ENCODE measurements at places on chromosomes 11 and 22.

DNA sequence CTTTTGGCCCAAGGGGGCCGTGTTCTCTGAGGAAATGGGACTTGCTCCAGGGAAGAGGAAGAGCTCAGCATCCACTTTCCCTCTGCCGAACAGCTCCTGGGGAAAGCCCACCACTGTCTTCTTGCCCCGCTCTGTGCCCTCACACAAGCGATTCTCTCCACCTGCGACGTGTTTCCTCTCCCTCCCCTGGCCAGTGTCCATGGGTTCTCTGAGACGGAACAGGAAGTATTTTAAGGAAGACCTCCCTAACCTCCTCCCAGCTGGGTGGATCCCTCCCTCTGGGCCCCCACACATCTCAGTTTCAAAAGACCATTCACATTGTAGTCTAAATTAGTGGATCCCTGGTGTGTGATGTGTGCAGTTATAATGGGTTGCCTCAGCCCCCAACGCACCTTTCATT, 1.6 kb downstream of the TP53AIP1 start:
- DNase-seq = no peak

DNA sequence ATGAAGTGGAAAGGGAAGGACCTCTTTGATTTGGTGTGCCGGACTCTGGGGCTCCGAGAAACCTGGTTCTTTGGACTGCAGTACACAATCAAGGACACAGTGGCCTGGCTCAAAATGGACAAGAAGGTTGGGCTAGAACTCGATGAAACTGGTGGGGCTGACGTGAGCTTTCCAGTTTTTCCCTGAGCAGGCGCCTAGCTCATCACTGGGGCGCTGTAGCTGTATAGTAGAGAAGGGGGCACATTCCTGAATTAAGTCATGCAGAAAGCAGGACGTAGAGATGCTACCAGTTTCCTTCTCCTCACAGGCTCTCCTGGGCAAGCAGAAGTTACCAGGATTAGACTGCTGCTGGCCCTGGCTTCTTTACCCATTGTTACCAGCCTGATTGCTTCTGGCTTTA, 33.3 kb downstream of the NF2 start:
- no peak for DNase-seq

DNA sequence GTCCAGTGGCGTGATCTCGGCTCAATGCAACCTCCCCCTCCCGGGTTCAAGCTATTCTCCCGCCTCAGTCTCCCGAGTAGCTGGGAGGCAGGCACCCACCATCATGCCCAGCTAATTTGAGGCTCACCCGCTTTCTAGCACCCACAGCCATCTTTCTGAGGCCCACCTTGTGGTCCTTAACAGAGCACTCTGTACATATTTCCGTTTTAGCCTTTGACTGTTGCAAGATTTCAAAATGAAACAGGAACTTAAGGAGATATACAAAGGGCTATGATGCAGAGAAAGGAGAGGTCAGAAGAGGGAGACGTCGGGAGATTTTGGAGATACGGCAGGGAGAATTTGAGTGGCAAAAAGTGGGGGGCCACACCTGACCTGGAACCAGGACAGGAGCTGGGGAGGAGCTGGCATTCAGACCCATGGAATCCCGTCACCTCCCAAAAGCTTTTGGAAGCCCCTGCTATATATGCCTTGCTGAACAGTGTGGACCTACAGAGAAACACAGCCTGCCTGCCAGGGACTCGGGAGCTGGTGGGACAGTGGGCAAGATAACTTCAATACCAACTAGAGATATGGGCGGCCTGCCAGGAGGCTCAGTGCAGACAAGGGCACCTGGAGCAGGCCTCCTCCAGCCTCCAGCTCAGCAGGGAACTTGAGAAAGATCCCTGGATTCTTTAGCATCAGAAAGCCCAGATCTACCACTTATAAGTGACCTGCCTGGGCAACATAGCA, 8.0 kb upstream of the CLCF1 start:
- no peak for DNase-seq

DNA sequence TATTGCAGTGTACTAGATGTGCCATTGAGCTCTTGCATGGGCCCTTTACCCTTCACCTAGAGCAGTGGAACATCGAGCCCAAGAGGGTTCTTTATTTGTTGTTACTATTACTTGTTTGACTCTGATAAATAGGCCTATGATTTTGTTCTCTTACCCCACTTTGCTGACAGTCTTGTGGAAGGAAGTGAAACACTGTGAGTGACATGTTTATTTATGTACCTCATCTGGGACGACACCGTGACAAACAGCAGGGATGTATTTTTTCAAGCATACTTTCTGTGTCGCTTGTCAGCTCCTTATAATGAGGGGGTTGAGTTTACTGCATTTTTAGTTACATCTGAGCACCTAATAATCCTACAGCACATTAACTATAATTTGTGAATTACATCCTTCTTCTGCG, 1010.3 kb upstream of the TENM4 start:
- no peak for DNase-seq

- no peak for DNase-seq
Measured at GRCh38 chr11:75055511-75055910, 41.2 kb downstream of the OR2AT4 start.

GRCh38 chr22:42601879-42602465, 12.7 kb downstream of the POLDIP3 start:
- DNase-seq = no peak

DNA sequence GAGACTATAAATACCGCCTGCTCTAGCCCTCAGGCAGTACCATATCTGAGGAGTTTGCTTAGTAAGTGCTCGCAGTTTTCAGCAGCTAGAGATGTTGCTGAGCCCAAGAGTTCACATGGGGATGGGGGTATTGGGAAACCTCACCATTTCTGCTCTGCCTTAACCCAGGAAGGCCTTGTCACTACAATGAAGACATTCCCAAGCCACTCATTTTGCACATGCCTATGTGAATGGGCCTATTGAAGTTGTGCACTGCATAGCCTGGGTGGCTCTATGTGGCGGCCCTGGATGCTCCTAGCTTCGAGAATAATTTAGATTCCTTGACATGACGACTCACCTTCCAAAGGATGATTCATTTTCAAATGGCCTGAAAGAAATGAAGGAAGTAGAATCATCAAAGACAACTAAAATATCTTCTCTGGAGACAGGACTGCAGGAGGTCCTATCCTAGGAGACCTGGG, 163.4 kb downstream of the ADAMTS15 start:
- peak; percentile 41 for DNase-seq

DNA sequence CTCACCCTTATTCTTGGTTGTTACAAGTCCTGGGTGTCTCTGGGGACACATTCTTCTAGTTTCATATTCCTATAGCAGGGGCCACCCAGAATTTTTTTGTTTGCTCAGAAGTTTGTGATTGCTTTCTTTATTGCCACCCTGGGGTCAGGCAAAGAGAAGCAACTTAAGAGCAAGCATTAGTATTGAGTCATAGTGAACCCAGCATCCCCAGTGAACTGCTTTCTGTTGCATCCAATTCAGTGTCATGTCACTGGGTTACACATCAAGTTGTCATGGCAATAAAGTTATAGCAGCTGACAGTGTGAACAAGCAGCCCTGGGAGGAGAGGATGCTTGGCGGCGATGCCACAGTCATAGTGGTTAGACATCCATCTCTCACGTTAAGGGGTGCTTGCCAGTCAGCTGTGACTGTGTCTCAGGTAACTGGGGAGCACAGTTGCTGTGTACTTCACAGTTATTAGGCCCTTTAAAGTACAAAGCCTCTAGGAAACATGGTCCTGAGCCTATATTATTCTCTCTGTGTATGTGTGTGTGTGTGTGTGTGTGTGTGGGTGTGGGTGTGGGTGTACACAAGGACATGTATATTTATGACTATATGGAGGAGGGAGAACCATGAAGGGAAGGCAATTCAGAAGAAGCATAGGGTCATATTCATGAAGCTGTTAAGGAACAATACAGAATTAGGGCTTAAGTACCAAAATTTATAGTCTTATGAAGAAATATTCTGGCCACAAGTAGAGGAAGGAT, 52.5 kb downstream of the TRIM44 start:
- DNase-seq = peak; percentile 6

DNA sequence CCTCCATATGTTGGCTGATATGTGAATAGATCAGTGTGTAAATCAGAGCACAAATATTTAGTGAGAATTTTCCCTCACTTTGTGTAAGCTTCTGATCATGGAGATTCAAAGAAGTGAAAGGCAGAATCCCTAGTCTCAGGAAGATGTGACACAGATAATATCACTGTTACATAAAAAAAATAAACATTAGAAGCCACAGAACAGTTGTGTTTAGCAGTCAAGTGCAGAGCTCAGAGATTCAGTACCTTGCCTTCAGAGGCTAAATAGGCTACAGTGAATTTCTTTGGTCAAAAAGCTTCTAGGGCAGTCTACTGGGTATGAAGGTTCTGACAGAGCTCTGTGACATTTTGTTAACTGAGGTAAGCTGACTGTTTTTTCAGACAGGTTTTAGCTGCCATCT, 591.5 kb downstream of the METTL15 start:
- no peak for DNase-seq

DNA sequence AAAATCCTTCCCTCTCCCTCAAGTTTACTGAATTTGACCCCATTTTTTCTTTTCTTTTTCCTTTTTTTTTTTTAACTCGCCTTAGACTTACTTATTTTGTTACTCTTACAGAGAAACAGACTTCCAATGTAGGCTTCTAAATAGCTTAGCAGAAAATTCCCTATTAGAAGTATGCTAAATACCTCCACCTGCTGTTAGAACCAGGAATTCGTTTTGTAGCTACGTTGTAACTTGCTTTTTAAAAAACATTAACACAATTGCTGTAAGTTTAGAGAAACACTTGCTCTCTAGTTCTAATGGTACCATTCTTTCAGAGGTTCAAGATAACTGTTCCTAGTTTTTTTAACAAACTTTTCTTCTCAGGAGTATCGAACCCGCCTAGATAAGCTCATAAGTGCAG, 324.2 kb downstream of the DCDC1 start:
- DNase-seq = no peak

DNA sequence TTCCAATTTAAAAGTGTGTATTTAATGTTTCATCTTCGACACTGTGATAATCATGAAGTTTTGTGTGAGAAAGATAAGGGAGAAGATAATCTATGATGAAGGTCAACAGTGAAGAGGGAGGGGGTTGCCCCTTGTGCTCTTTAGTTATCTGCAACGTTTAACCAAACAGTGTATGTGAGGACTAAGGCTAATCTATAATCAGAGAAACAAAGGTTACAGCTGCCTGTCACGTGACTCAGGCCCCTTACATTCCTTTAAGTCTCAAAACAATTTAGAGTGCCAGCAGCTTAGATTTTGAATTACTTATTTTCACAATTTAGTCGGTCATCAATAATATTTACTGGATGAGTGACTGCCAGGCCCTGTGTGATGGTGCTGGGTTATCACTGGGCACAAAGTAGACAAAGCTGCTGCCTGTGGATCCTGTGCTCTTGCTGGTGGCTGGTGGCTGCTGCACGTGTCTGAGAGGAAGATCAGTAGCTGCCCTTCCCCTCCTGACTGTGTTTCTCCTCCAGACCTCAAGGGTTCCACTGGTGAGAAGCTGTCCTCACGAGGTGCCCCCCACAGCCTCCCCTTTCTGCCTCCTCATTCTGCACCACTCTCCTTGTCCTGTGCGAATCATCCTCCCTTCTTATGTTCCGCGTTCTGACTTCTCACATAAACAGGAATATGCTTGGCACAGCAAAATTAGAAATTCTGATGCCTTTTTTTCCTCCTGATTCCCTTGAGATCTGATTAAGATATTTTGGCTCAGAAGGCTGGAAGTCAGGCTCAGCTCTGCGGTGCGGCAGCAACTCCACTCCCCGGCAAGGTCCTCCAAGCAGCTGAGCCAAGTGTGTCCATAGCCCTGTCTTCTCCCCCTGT, 331.1 kb upstream of the B3GAT1 start:
- DNase-seq = no peak

DNA sequence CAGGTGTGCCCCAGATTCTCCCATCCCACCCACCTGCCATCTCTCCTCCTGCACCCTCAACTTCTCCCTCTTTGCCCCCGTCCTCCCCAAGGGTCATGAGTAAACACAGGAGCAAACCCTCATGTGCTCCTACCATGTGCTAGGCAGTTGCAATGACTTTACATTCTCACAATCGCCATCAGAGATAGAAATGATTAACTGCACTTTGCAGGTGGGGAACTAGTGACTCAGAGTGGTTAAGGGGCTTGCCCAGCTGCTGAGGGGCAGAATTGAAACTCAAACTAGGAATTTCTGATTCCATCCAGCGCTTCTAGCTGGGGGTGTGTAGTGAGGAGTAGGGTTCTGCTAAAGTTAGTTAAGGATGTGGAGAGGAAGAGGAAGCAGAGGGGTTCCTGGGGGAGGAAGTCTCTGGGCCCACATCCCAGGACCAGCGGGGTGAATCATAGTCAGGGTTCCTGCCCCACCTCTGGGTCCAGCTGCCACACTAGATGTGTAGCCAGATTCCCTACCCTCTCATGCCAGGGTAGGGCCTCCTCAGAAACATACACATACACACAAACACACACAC, 16.0 kb upstream of the PRG2 start:
- DNase-seq = peak; percentile 37

- DNase-seq = no peak
Measured at GRCh38 chr11:13664351-13664750, 4.1 kb upstream of the FAR1 start.

DNA sequence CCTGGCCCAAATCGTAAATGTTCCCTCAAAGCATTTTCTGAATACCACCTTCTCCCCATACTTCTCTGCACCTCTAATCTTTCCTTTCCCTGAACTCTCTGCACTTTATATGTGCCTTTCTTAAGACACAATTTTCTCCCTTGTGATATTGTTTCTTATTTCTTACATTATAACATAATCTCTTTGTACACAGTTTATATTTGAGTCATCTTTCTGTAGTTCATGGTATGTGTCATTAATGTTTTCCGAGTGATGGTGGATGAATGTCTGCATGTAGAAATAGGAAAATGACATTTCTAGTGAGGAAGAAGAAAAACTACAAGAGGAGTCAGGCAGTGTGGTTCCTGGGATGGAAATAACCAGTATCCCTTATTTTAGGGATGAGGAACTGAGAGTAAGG, 5.5 kb downstream of the ACRV1 start:
- no peak for DNase-seq

DNA sequence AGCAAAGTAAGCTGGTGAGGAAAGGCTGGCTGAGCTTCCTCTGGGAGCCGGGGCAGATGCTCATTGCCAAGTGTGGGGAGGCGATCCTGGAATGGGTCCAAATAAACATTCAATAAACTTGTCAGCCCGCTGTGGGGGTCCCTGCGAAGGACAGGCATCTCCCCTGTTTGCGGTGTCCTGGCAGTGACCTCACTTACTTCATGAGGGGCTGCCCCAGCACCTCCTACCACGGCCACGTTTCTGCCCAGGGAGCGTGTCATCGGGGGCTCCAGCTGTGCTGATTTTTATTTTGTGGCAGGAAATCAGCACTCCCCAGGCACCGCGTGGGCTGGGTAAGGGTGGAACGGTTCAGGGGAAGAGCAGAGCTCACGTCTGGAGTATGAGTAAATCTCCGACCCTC, 493.9 kb upstream of the B3GAT1 start:
- DNase-seq = no peak

- DNase-seq = no peak
Measured at GRCh38 chr22:36377022-36377631, 10.6 kb downstream of the MYH9 start.

- DNase-seq = no peak
Measured at GRCh38 chr11:110859998-110860397, 147.8 kb upstream of the ARHGAP20 start.

GRCh38 chr22:49554296-49554625, 273.4 kb downstream of the BRD1 start:
- DNase-seq = no peak

GRCh38 chr11:67301951-67302516, 1.3 kb upstream of the SSH3 start:
- DNase-seq = peak; percentile 50

GRCh38 chr11:35045236-35045820, 93.6 kb upstream of the CD44 start:
- DNase-seq = no peak

All from H54 (cell line).